Vagina (tissue), 2 donors: ENCODE measurements at places on chromosomes 3 and 15. TPM values are rescaled to one million over a fixed set of nuclear protein-coding genes. Genes with fewer than 3 reads are reported as not detected.

DNA sequence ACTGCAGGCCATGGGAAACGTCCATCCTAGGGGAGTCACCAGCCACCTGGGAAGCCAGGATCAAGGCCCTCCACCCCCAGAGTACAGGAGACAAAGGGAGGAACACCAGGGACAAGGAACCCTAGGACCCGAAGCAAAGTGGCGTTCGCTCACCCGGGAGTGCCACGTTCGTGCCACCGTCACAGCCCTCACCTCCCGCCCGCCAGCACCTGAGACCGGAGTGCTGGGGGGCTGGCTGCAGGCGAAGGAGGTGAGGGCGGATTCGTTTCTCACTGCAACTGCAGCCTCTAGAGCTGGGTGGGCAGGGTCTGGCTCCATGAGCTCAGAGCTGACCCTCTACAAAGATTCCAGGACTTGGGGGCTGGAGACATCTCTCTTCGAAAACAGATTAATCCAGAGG lies 26.3 kb downstream of the ZDHHC19 start:
- H3K4me1 ChIP-seq = peaks cover 8% of the 10 kb centered on the region
- H3K27ac ChIP-seq = no peak overlapping the region
- no peak for DNase-seq
- H3K36me3 ChIP-seq = no peaks in the 10 kb centered on the region
- no peak overlapping the region for H3K4me3 ChIP-seq

- peaks cover 7% of the 10 kb centered on the region for H3K4me1 ChIP-seq
- no peaks in the 10 kb centered on the region for H3K27me3 ChIP-seq
- no peak for DNase-seq
- H3K36me3 ChIP-seq = no peaks in the 10 kb centered on the region
- H3K27ac ChIP-seq = no peak overlapping the region
Measured at GRCh38 chr3:28934126-28934813, 346.6 kb upstream of the RBMS3 start.

- H3K4me3 ChIP-seq = peak overlapping the region; percentile 50
- DNase-seq = no peak
- peaks cover 66% of the 10 kb centered on the region for H3K4me1 ChIP-seq
- H3K27ac ChIP-seq = peak overlapping the region; percentile 97
- H3K27me3 ChIP-seq = no peaks in the 10 kb centered on the region
- H3K36me3 ChIP-seq = no peaks in the 10 kb centered on the region
Measured at GRCh38 chr15:92902737-92903593, 2.8 kb downstream of the CHD2 start.

GRCh38 chr15:100002787-100003536 lies 269.7 kb upstream of the LYSMD4 start:
- H3K36me3 ChIP-seq = no peaks in the 10 kb centered on the region
- peaks cover 4% of the 10 kb centered on the region for H3K4me1 ChIP-seq
- H3K27ac ChIP-seq = no peak overlapping the region
- no peak overlapping the region for H3K4me3 ChIP-seq
- no peaks in the 10 kb centered on the region for H3K27me3 ChIP-seq
- DNase-seq = no peak

- no peak overlapping the region for H3K27ac ChIP-seq
- no peak for DNase-seq
- H3K36me3 ChIP-seq = no peaks in the 10 kb centered on the region
- H3K4me1 ChIP-seq = no peaks in the 10 kb centered on the region
- no peak overlapping the region for H3K4me3 ChIP-seq
Measured at GRCh38 chr3:67064105-67064504, 66.0 kb downstream of the KBTBD8 start.

- no peak for DNase-seq
- peaks cover 37% of the 10 kb centered on the region for H3K4me1 ChIP-seq
- no peak overlapping the region for H3K27ac ChIP-seq
Measured at GRCh38 chr3:195263925-195264600, 6.9 kb downstream of the XXYLT1 start.

- DNase-seq = no peak
- no peak overlapping the region for H3K27ac ChIP-seq
- no peaks in the 10 kb centered on the region for H3K27me3 ChIP-seq
- H3K36me3 ChIP-seq = no peaks in the 10 kb centered on the region
- H3K4me3 ChIP-seq = peak overlapping the region; percentile 35
Measured at GRCh38 chr3:185961675-185962232, 23.9 kb upstream of the TRA2B start.

GRCh38 chr3:56303487-56303886 lies 164.8 kb downstream of the ERC2 start:
- H3K4me1 ChIP-seq = no peaks in the 10 kb centered on the region
- DNase-seq = no peak
- H3K27me3 ChIP-seq = no peaks in the 10 kb centered on the region
- H3K36me3 ChIP-seq = no peaks in the 10 kb centered on the region

GRCh38 chr15:57133127-57133968 lies 214.9 kb downstream of the TCF12 start:
- no peaks in the 10 kb centered on the region for H3K36me3 ChIP-seq
- peaks cover 15% of the 10 kb centered on the region for H3K4me1 ChIP-seq
- DNase-seq = no peak
- no peak overlapping the region for H3K4me3 ChIP-seq

DNA sequence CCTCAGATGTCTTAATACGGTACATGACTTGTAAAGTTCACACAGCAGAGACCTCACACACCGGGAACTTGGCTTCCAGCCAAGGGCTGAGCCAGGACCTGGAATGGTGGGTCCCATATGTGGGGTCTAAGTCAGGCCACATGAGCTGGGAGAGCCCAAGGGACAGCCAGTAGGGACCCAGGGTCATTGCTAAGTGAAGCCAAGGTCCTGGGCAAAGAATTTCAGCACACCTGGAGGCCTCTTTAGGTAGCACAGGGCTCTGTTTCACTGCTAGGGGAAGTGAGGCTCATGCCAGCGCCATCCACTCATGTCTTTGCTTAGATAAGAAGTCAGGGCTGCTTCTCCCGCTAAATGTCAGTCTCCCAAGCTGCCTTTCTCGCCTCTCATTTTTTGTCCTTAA lies 116.6 kb upstream of the TLE3 start:
- H3K27ac ChIP-seq = no peak overlapping the region
- no peak for DNase-seq
- peaks cover 10% of the 10 kb centered on the region for H3K4me1 ChIP-seq
- H3K4me3 ChIP-seq = no peak overlapping the region
- H3K27me3 ChIP-seq = no peaks in the 10 kb centered on the region
- H3K36me3 ChIP-seq = no peaks in the 10 kb centered on the region

The FBXL22 gene
- total RNA-seq = 10.1 TPM

The CLSTN2 gene
- 16.0 TPM for total RNA-seq

The AP3B2 gene
- 3.7 TPM for total RNA-seq

The SLC22A13 gene
- not detected for total RNA-seq
